ENCODE measurements at places on chromosomes 12 and 14. TPM values are rescaled to one million over a fixed set of nuclear protein-coding genes. Genes with fewer than 3 reads are reported as not detected.

C14orf180 gene
- not detected for total RNA-seq

POTEG gene
- not detected for total RNA-seq

SAMD4A gene
- total RNA-seq, result 0.99 TPM

SLC6A15 gene
- not detected for total RNA-seq

FGF6 gene
- total RNA-seq, result not detected

LTA4H gene
- 66.8 TPM for total RNA-seq

C12orf54 gene
- total RNA-seq, result not detected

TMEM63C gene
- 0.83 TPM for total RNA-seq

CEBPE gene
- 1.5 TPM for total RNA-seq

OR10A7 gene
- not detected for total RNA-seq

ANKRD33 gene
- total RNA-seq, result not detected

TAS2R9 gene
- not detected for total RNA-seq
